Stimulated activated CD4-positive, alpha-beta T cell treated with anti-CD3 and anti-CD28 coated beads, TNF-alpha, amount 100 ng/mL, for 24 hours (primary cell): ENCODE measurements at places on chromosomes 6 and 20.

DNA sequence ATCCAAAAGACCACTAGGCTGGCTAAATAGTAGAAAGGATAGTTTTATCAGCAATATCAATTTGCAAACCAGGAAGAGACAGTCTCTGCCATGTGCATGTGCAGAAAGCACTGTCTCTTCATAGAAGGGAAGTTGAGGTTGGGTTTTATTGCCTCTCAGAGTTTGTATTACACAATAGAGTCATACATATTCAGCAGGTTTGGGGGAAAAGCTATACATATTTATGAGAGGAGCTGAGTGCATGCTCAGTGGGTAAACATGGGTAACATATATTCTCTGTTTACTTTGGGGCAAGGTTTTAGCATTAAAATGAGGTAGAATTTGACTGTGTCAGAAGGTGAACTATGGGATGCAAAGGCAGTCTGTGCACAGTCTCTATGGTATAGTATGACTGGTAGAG lies 14.9 kb downstream of the TMEM170B start:
- no peak for DNase-seq

DNA sequence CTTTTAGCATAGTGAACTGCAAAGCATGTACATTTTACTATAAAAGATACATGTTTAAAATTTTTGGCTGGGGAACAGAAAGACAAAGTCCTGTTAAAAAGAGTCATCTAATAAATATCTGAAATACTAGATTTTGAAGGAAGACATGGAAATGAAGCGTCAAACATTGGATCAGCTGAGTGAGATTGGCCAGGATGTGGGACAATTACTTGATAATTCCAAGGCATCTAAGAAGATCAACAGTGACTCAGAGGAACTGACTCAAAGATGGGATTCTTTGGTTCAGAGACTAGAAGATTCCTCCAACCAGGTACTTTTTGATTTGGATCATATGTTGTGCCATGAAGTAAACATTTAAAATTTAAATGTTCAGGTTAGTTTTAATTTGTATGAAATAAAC lies 162.3 kb downstream of the UTRN start:
- DNase-seq, result no peak

DNA sequence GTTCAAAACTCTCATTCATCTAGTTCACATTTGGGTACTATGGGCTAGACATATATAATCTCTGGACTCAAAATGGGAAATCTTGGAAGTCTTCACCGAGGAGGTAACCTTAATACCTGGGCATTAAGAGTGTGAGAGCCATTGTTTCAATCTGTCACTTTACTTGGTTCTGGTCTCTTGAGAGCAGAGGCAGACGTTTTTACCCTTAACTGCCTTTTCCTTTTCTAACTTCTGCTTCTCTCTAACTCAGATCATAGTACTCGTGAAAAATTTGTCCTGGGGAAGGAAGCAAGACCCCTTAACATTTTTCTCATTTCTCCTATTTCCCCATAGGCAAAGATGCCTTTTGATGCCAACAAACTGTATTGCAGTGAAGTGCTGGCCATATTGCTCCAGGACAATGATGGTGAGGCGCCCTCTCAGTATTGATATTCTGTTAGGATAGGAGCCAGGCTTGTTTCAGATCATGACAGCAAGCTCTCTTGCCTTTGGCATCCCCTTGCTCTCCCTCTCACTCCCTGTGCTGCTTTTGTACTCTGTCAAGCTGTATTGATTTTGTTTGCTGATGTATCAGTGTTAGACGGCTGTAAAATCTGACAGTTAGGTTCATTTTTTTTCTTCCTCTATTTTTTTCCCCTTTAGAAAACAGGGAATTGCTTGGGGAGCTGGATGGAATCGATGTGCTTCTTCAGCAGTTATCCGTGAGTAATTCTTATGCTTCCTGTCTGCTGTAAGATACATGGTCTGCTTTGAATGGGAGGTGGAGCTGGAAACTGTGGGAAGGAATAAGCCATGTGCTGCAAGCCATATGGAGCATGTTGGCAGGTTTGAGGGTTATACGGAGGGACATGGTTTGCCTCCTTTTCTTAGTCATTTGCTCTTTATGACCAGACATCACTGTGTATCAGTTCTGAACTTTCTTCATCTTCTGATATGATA lies 83.5 kb downstream of the CTNNBL1 start:
- no peak for DNase-seq

- DNase-seq, result no peak
Measured at GRCh38 chr6:98880486-98880885, 46.1 kb downstream of the POU3F2 start.

GRCh38 chr6:151900256-151900655 lies 92.8 kb downstream of the ESR1 start:
- DNase-seq, result no peak

DNA sequence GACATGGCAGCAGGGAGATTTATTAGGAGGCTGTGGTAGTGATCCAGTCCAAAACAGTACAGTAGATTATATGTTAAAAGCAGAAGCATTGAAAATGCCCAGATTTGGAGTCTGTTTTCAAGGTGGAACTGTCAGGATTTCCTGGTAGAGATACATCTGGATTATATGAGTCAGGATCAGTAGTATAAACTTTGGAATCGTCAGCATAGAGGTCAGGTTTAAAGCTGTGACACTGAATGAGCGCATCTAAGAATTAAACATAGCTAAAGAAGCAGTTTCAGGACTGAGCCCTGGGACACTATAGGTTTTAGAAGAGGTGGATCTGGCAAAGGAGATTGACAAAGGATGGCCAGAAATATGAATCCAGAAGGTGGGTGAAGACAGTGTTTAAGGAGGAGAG lies 60.4 kb downstream of the RNF144B start:
- DNase-seq, result no peak

GRCh38 chr20:18639501-18639979 lies 51.7 kb downstream of the DTD1 start:
- no peak for DNase-seq

GRCh38 chr6:166025149-166025898 lies 142.3 kb downstream of the TBXT start:
- no peak for DNase-seq
